ENCODE measurements at places on chromosomes 7 and 10.

DNA sequence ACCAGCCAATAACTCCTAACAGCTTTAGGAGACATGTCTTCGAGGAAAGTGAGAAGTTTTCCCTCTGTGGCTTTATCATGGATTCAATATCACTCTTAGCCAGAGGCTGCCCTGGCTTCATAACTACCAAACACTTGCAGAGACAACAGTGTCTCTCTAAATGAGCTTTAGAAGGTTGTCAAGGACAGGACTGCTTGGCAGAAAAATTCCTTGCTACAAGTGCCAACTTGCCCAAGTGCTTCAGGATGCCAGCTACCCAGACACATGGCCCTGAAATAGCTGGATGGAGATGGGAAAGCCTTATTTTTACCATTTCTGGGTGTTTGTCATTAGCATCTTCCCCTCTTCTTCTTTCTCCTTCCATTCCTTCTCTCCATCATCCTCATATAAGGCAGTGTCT is 137.1 kb upstream of the MDFIC start:
- no peak for DNase-seq

GRCh38 chr7:145219461-145219860 is 383.6 kb upstream of the TPK1 start:
- DNase-seq: no peak

GRCh38 chr10:17109046-17109445 is 20.6 kb downstream of the CUBN start:
- DNase-seq: no peak

- DNase-seq: no peak
These were observed 138.9 kb upstream of the AHR start for GRCh38 chr7:17159500-17160037.

DNA sequence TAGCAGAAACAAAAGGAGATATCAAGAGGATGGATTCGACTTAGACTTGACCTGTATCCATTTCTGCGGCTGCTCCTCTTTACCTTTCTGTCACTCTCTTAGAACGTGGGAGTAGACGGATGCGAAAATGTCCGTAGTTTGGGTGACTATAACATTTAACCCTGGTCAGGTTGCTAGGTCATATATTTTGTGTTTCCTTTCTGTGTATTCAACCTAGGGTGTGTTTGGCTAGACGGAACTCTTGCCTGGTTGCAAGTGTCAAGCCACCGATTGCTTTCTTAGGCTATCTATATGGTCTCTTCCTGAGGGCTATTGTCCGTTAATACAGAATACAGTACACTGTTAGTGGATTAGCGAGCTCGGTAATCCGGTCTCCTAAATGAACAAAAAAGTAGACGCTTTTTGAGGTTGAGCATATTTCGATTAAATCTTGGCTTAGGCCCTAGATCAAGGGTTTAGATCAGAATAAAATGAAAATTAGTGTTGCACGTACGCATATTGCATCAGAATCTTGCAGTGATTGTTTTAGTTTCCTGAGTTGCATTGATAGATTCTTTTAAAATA is 1.2 kb downstream of the PTEN start:
- no peak for DNase-seq

- no peak for DNase-seq
These were observed 17.7 kb downstream of the SORBS1 start for GRCh38 chr10:95543459-95543858.

DNA sequence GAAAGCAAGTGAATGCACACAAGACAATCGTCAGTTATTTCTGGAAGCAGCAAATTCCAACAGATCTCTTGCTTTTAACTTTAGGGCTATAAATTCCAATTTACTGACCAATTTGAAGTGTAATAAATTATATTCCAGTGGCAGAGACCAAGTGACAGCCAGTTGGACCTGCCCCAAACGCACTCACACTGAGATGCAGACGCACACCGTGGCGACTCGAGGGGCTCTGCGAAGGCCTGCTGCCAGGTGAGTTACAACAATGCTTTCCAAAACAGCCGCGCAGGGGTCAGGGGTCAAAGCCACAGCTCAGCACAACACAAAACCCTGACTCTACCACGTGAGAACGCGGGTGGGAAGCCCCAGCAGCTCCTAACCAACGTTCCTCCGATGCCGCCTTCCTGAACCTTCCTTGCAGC is 97.4 kb downstream of the ZRANB1 start:
- no peak for DNase-seq

DNA sequence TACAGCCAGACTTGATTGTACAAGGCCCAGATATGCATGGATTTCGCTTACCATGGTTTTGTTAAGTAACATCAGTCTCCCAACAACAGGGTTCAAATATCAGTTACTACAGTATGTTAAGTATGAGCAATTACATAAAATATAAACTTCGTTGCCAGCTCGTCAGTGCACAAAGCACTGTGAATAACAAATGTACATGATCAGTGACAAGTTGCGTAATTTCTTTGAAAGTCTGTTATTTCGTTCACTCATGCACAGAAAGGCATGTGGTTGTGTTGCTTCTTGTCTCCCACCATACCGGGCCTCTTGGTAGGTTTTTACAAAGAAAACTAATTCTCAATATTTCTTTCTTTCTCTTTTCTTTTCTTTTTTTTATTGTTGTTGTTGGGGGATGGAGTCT is 12.5 kb upstream of the ZNF487 start:
- no peak for DNase-seq

- no peak for DNase-seq
These were observed 98.7 kb downstream of the PROSER2 start for GRCh38 chr10:11921800-11922392.

GRCh38 chr7:157972914-157973313 is 614.7 kb downstream of the PTPRN2 start:
- DNase-seq: no peak

DNA sequence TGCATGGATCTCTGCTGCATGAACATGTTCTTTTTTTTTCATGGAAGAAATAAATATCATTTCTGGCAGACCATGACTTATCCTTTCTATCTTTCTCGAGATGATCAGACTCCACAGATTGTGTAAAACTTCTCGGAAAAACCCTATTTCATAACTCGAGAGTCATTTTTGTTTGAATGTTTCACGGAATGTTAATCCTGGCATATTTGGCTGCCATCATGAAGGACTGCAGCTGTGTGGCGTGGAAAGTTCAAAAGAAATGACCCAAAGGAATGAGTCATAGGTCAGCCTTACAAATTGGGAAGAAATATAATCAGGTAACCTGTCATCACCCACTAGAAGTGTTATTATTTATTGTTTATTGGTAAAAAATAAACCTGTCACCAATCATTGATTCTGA is 566.8 kb downstream of the SDK1 start:
- DNase-seq: no peak

DNA sequence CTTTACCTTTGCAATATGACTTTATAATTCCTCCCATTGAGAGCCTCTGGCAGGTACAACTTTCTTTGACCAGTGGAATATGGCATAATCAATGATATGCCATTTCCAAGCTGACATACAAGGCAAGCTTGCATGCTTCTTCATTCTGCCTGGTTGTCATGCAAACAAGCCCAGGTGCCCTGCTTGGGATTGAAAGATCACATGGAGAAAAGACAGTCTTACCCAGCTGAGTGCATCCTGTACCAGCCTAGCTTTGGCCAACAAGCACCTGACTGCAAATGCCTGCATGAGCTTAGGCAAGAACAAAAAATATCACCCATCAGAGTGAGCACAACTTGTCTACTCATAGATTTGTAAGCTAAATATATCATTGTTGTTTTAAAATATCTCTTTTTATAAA is 82.9 kb upstream of the KCND2 start:
- DNase-seq: no peak

DNA sequence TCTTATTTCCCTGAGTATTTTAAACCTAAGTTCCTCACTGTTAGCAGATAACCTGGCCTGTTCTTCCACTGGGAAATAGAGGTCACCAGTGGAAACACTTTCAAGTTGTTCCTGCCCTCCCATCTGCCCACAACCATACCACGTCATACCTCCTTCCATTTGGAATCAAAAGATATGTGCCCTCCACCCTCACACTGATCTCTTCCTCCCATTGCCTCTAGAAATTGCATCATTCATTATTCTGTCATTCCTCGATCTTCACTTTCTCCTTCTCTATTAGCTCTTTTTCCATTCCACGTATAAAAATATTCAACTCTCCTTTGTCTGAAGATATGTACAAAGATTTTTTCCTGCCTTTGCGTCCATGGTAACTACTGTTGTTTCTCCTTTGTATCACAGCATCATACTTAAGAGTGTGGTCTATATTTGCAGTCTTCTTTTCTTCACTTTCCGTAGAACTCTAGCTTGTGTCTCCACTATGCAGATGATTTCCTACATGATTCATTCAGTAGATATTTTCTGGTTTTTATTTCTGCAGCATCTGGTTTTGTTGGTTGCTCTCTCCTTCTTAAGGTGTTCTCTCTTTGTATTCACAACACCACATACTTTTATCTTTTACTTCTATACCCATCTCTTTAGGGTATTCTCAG is 312.3 kb downstream of the REEP3 start:
- DNase-seq: no peak

- peak; percentile 67 for DNase-seq
These were observed 29.3 kb upstream of the KCNK18 start for GRCh38 chr10:117167789-117168674.

GRCh38 chr10:48364659-48365405 is 58.4 kb downstream of the MAPK8 start:
- no peak for DNase-seq

GRCh38 chr7:37729181-37729580 is 45.6 kb downstream of the GPR141 start:
- DNase-seq: no peak

- DNase-seq: no peak
These were observed 58.0 kb upstream of the STRIP2 start for GRCh38 chr7:129376076-129376777.

DNA sequence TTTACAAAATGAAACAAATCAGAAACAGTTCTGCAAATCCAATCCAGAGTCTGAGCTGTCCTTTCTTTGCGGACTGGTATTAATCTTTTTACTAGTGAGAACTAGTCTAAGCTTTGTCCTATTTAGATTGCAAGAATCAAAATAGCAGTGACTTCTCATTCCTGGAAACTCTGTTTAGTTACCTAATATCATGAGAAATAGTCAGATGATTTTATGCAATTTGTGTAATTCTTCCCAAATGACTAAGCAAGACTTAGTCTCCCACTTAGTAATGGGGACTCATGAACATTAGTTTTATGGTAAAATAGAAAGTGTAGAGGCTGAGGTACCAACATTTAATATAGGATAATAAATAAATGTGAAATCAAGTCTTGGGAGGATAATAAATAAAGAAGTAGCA is 341.3 kb downstream of the DNAJB9 start:
- no peak for DNase-seq

DNA sequence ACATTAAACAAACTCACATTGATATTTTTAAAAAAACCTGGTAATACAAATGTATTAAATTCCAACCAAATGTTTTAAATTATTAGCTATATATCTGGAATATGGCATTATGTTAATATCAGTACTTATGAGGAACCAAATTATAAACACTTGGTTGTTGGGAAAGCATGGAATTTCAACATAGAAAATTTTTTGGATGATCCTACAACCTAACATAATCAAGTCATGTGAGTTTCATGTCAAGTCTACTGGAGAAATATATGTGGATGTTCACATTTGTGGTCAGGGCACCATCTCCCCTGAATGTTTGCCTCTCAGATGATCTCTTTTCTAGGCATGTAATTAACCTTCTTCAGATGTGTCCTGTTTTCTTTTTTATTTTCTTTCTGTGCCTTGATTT is 5.2 kb upstream of the POT1 start:
- DNase-seq: no peak

- no peak for DNase-seq
These were observed 497.0 kb upstream of the FOXK1 start for GRCh38 chr7:4185136-4185535.

GRCh38 chr7:150317748-150318444 is 5.3 kb upstream of the LRRC61 start:
- DNase-seq: no peak

- no peak for DNase-seq
These were observed 26.1 kb downstream of the ABCB1 start for GRCh38 chr7:87574630-87575029.

GRCh38 chr10:86291616-86292340 is 74.8 kb downstream of the GRID1 start:
- DNase-seq: no peak

GRCh38 chr10:55158633-55159032 is 357.6 kb upstream of the PCDH15 start:
- DNase-seq: no peak

- no peak for DNase-seq
These were observed 167.9 kb downstream of the DIP2C start for GRCh38 chr10:521261-522250.

GRCh38 chr7:17651863-17652385 is 288.4 kb downstream of the SNX13 start:
- no peak for DNase-seq

GRCh38 chr7:95527033-95527775 is 41.5 kb downstream of the ASB4 start:
- DNase-seq: peak; percentile 29

- DNase-seq: no peak
These were observed 840.8 kb downstream of the GRM8 start for GRCh38 chr7:126411821-126412383.

- DNase-seq: no peak
These were observed 92.5 kb upstream of the NPVF start for GRCh38 chr7:25320791-25321190.

- DNase-seq: no peak
These were observed 48.1 kb downstream of the TNPO3 start for GRCh38 chr7:129006636-129007414.

DNA sequence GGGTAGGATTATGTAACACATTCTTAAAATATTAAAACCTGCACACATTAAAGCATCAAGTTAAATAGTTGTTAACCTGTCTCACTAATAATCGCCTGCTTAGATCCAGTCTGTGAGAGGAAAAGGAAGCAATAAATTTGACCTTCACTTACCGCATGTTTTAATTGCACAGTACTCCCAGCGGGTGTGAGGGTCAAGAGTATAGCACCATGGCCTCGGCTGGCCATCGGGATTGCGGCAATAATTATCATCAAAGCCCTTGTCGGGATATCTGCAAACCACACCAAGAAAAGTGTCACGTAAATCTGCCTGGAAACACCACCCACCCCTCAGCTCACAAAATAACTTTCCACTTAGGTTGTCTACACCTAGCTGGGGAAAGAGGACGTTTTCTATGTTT is 26.6 kb downstream of the HGF start:
- DNase-seq: no peak

GRCh38 chr7:47473499-47474210 is 108.3 kb downstream of the TNS3 start:
- DNase-seq: no peak

GRCh38 chr10:20257422-20257821 is 441.2 kb downstream of the PLXDC2 start:
- DNase-seq: no peak

DNA sequence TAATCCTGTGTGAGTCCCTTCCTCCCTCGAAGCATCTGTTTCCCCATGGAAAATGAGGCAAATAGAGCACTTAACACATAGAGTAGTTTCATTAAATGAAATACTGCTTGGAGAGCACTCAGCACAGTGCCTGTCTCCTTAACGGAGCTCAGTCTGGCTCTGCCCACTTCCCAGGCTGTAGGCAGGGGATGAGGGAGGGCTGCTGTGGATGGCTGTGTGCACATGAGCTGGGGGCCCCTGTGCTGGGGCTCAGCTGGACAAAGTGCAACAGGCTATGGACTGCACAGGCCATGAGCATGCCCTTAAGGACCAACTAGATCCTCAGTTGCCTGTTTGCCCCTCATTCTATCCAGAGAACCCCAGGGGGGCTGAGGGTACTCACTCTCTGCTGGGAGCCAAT is 14.5 kb downstream of the ZCCHC24 start:
- no peak for DNase-seq

GRCh38 chr7:107267138-107267537 is 98.3 kb downstream of the HBP1 start:
- peak; percentile 26 for DNase-seq

GRCh38 chr7:117751775-117752174 is 121.5 kb downstream of the CTTNBP2 start:
- no peak for DNase-seq

GRCh38 chr10:75407713-75408508 is 6.3 kb upstream of the ZNF503 start:
- no peak for DNase-seq

Data from D721Med (cell line).